AG08396 (cell line): ENCODE measurements at places on chromosomes 16 and 17.

DNA sequence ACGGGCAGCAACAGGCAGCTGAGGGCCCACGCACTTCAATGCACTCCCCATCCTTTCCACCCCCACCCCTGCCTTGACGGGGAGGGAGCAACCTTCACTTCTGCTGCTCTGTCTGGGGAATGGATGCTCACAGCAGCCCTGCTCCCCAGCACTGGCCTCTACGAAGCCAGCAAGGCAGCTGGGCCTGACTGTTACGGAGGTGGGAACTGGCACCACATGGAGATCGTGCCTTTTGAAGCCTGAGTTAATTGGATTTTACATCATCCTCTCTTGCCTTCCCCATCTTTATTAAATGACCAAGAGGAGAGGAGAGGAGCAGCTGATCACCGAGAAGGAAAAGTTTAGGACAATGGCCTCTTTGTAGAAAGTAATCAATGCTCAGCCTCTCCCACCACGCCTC, 187.0 kb upstream of the RPL38 start:
- DNase-seq: no peak

GRCh38 chr17:2532146-2532720, 20.5 kb upstream of the METTL16 start:
- no peak for DNase-seq

DNA sequence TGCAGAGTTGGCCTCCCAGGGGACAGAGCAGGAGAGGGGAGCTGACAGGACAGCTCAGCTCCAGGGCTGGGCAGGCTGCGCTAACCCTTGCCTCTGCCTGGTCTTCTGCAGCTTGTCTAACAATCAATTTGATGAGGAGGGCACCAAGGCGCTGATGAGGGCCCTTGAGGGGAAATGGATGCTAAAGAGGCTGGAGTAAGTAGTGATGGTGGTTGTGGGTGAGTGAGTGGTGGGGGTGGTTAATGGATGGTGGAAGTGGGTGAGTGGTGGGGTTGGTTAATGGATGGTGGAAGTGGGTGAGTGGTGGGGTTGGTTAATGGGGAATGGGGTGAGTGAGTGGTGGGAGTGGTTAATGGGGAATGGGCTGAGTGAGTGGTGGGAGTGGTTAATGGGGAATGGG, 22.0 kb upstream of the CPNE2 start:
- no peak for DNase-seq

DNA sequence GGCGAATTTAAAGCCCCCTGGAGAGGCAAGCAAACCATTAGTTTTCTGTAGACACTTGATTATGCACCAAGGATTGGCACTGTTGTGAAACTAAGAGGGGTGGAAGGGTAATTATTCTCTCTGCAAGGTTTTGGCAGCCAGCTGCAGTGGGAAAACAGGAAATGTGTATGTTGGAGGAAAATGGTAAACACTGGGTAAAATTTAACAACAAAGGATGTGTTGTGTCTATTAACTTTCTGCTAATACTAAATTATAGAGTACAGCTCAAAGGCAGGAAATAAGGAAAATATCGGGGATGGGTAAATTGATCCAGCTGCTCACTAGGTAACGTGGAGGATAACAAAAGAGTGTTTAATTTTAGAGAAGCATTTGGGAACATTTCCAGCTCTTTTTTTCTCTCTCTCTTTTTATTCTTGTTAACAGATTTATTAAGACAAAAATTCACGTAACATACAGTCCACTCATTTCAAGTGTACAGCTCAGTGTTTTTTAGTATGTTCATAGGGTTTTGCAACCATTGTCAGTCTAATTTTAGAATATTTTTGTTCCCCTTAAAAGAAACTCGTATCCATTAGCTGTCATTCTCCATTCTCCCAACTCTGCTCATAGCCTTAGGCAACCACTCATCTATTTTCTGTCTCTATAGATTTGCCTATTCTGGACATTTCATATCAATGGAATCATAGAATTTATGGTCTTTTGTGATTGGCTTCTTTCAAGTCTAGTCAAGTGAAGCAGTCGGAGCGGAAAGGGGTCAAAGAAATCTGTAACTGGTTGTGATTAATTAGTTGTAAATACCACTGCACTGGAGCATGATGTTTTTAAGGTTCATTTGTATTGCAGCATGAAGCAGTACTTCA, 41.8 kb downstream of the TANGO6 start:
- no peak for DNase-seq

DNA sequence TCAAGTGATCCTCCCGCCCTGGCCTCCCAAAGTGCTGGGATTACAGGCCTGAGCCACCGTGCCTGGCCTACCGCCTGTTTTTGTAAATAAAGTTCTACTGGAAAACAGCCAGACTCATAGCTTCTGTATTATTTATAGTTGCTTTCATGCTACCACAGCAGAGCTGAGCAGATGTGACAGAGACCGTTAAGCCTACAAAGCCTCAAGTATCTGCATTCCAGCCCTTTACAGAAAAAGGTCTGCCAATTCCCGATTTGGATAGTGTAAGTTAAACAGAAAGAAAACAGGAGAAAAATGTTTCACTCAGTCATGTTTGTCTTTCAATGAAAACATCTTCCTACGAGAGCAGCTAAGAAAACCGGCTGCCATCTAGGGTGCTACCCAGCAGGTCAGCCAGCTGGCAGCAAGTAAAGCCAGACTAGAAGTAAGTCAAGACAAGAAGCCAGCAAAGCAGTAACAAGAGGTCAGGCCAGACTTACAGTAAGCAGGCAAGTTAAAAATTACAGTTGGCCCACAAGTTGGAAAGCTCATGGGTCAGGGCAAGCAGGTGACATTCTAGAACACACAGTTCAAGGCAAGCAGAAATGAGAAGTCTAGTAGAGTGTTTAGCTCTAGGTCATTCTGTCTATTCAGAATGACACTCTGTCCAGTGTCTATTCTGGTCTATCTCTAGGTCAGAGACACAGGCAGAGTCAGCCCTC, 17.7 kb downstream of the NCBP3 start:
- DNase-seq: peak; percentile 41

DNA sequence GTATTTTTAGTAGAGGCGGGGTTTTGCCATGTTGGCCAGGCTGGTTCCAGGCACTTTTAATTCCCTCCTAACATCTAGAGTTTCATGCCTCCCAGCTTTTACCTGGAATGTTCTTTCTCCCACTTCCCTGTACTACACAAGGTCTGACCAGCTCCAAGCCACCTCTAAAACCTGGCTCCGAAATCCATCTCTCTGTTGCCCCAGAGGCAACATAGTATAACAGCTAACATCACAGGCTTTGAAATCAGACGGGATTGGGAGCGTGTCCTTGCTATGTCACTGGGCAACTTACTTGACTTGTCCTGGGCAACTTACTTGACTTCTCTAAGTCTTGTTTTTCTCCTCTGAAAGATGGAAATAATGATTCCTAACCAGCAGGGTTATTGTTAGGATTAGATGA, 15.1 kb downstream of the UNC45B start:
- DNase-seq: no peak

DNA sequence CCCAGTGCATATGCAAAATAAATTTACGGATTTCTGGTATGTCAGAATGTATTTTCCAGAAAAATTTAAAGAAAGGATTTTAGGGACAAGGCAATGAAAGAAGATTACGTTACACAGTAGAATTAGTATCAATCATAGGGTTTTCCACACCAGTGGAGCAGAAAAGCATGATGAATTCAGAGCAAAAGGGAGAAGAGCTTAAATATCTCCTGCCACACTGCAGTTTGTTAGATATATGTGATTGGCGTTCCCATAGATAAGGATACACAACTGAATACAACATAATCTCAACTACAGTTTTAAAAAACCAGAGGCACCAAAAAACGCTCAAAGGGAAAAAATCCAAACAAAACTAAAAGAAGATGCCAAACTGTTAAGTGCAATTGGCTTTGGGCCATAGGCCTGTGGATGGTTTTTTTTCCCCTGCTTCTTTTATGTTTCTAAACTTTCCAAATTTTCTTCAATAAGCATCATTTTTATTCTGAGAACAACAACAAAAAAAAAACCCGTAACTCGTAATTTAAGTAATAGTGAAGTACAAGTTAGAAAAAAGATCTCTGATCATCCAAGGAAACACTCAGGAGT, 22.3 kb downstream of the MARF1 start:
- no peak for DNase-seq

GRCh38 chr16:66372078-66372897, 5.8 kb downstream of the CDH5 start:
- DNase-seq: no peak

GRCh38 chr16:10601444-10602408, 21.3 kb upstream of the EMP2 start:
- DNase-seq: no peak

DNA sequence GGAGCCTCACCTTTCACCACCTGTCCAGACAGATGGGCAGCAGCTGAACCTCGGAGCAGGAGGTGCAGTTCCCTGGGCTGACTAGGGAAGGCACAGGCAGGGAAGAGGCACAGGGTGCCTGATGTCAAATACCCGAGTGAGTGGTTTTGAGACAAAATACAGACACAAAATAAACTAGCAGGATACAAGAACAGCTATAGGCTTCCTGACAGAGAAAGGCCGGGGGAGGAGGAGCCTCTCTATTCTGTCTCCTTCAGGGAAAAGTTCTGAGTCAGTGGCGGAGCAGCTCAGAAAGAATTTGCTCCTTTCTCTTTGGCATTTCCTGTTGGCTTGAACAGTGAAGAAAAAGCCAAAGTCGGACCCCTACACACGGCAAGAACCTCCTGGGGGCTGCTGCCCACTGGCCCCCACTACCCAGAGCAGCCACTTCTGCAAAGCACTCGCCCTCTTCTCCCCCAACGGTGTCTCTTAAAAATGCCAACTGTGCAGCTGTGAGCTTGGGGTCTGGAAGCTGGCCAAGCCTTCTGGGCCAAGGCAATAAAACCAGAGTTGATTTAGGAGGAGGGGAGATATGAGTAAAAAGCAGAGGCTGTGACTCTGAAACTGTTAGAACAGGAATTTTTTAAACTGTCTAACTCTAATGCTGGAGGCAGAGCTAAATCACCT, 14.4 kb upstream of the FAAP100 start:
- DNase-seq: peak; percentile 87

GRCh38 chr17:17675925-17676534, 5.2 kb upstream of the RAI1 start:
- DNase-seq: no peak

DNA sequence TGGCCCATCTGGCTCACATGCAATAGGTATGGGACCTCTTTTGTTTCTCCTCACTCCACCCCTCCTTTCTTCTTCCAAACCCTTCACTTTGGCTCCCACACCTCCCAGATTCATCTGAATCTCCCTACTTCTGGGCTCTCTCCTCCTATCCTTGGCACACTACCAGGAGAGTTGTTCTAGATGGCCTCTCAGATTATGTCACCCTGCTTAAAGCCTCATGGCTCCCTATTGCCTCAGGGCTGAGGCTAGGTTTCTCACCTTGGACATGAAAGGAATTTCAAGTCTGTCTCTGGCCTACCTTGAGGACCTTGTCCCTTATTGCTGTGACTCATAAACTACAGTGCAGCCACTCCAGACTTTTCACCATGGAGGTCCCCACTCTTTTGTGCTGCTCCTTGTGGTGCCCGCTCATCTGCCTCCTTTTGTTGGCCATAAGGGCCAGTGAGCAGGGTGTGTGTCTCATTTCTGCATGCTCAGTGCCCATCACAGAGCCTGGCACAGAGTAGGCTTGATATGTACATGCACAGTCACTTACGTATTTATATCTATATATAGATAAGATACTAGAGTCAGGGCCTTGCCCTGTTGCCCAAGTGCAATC, 1.0 kb upstream of the MFAP4 start:
- DNase-seq: peak; percentile 62

- no peak for DNase-seq
Observed at GRCh38 chr16:53904533-53904932, 200.6 kb downstream of the FTO start.

DNA sequence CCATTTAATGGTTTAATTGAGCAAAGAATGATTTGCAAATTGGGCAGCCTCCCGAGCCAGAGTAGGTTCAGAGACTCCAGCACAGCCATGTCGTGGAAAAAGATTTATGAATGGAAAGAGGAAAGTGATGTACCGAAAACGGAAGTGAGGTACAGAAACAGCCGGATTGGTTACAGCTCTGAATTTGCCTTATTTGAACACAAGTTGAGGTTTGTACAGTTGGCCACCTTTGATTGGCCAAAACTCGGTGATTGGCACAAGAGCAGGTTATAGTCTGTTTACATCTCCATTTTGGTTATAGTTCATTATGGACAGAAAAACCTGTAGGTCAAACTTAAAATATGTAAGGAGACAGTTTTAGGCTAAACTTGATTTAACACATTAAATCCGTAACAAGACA, 44.5 kb downstream of the TENT4B start:
- DNase-seq: no peak

GRCh38 chr16:74773446-74774222, 986 bp downstream of the FA2H start:
- no peak for DNase-seq

- DNase-seq: no peak
Observed at GRCh38 chr17:4807605-4808377, 839 bp downstream of the PLD2 start.

GRCh38 chr16:81006211-81006812, 373 bp downstream of the CMC2 start:
- peak; percentile 47 for DNase-seq

DNA sequence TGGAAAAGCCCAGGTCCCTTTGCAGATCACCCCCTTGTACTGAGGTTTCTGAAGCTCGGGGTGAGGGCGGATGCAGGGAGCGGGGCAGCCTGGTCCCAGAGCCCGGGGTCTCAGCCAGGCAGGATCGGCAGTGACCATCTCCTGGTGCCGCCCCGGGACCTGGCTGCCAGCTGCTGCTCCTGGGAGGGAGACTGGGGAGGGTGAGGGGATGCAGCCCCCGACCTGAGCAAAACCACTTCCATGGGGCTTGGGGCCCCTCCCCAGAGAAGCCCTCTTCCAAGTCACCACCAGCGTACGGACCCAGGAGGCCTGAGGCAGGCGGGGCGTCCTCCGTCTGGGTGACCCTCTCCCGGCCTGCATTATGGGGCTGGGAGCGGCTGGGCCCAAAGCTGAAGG, 14.8 kb downstream of the CD7 start:
- DNase-seq: no peak

- DNase-seq: no peak
Observed at GRCh38 chr17:30368912-30369720, 9.6 kb upstream of the CPD start.

DNA sequence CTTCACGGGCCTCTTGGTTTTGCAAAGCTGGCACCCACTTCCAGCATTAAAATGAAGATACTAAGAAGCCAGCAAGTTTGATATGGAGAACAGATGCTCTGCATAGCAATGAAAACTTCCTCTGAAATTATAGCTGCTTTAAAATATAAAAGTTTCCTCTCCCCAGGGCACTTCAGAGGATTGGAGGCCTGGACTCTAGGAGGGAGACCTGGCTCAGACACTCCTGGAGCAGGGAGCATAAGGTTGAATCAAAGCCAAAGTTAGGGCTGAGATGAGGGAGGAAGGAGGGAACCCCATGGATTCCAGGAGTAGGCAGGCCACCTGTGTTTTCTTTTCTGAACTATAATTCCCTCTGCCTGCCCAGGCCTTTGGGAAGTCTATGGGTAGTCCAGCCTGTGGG, 176.0 kb upstream of the RPL38 start:
- DNase-seq: no peak
